ENCODE measurements at places on chromosomes 4 and X.

DNA sequence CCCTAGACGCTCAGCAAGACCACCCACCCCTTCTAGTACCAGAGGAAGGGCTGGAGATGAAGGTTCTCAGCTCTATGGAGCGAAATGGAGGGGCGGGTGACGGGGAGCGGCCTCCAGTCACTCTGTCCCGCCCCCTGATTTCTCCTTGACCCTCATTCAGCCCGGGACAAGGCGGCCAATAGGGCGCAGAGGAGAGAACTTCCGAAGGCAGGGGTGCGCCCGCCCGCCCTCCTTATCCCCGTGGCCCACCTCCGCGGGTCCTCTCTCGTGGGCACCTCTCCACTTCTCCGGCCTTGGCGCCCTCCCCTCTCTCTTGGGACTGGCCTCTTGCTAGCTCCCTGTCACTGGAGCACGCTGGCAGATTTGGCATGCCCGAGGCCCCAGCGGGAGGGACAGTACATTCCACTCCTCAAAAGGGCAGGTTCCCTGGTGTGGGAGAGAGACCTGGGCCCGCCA lies 1.1 kb upstream of the SEPTIN6 start:
- DNase-seq = no peak

- no peak for DNase-seq
These were observed 57.1 kb downstream of the ANXA3 start for GRCh38 chr4:78608684-78609083.

- no peak for DNase-seq
These were observed 78.9 kb downstream of the NAF1 start for GRCh38 chr4:163087805-163088204.

- peak; percentile 28 for DNase-seq
These were observed 85.2 kb upstream of the STS start for GRCh38 chrX:7062276-7062675.

DNA sequence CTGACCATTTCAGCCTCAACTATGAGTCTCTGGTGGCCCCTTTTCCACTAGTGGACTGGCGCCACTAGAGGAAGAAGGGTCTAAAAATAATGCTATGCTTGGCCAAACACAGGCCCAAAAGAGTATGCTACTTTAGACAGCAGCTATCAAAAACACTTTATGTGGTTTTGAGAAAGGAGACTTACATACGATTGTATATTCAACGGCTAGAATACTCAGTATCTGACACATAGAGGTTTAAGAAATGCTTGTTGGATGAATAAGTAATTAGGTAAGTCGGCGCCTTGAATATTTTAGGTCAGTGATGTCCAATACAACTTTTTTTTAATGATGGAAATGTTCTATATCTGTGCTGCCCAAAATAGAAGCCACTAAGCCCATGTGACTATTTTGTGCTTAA lies 25.7 kb upstream of the TMPRSS11A start:
- peak; percentile 19 for DNase-seq

DNA sequence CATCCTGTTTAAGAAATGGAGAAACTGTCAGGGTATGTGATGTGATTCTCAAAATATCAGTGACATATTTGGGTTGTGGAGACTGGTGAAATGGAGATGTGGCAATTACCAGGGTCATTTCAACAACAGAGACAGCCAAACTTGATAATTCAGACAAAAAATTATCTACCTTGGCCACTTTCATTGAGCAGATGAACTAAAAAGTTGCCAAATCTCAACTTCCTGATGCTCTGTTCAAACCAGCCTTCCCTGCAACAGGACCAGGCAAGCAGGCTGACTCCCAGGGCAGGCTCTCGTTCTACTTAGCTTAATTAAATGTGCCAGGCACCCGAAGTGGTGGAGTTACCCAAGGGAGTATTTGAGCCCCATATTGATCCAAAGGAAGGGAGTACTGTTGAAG lies 199.6 kb downstream of the AFF2 start:
- DNase-seq = no peak

- no peak for DNase-seq
These were observed 79.2 kb upstream of the NALF2 start for GRCh38 chrX:69424910-69425309.

DNA sequence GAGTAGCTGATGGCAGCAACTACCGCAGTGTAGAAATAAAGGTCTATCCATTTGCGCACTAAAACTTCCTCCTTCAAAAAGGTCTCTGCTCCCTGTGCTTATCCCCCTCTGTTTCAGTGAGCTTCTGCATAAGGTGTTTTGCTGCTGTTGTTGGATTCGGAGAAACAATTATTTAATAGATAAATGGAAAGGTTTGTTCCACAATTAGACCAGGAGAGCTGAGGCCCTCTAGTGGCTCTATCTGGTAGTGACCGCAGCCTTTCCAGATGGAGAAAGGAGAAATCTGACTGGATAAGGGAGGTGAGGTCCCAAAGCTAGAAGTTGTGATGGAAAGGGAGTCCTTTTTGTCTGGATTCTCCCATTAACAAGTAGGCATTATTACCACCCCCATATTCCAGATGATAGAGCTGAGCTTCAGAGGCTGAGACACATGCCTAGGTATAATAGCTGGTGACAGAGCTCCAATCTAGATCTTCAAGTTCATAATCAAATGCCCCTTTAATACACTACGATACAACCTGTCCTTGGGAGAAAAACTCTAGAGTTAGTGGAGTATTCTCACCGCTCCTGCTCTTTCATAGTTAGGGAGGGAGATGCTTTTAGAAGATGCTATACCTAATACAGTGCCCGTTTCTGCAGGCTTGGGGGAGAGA lies 5.1 kb upstream of the GABRQ start:
- DNase-seq = peak; percentile 42

DNA sequence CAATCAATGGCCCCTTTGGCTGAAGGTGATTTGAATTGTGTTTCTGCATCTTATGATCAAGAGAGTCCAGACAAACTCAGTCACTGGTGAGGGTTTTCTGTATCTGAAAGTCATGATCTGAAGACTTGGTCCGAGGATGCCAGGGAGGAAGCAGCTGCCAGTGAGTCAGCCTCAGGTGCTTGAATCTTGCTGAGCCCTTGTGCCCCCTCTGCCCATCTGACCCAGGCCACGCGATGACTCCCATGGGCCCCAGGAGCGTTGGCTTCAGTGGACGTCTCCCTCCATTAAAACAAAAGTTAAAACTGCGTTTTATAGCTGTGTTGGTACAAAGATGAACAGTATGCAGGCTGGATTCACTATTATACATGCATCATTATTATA lies 62.0 kb downstream of the HTRA3 start:
- DNase-seq = no peak

GRCh38 chr4:108477527-108478108 lies 142.8 kb upstream of the RPL34 start:
- DNase-seq = no peak

DNA sequence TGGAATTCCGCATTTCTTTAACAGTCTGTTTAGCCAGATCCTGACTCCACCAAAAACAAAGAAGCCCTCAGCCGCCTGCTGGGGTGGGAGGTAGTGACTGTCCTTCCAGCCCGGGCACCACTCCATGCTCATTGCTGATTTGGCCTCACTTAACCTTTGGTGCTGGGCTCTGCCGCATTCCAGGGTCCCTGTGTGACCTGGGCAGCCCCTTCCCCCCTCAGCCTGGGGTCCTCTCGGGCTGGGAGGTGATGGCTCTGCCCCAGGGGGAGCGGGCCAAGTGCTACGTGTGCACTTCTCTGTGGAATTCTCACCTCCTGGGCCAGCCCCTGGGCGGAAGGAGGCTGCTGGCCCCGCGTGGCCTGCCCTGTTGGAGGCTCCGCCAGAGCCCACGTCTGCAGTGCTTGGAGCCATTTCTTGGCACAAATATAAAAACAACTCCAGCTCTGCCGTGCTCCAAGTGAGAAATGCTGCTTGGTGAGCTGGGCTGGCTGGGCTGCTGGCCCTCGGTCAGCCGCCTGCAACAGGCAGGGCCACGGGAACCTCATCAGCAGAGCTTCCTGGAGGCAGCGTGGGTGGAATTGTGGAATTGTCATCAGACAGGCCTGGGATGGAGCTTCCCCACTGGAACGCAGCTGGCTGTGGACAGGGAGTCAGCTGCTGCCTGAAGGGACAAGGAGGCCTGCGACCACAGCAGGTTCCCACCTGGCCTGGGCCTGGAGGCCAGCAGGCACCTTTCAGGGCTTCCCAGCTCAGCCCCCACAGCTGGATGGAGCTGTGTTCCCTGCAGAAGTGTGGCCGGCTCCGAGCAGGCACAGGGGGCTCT lies 66.0 kb downstream of the TRMT44 start:
- DNase-seq = peak; percentile 16

DNA sequence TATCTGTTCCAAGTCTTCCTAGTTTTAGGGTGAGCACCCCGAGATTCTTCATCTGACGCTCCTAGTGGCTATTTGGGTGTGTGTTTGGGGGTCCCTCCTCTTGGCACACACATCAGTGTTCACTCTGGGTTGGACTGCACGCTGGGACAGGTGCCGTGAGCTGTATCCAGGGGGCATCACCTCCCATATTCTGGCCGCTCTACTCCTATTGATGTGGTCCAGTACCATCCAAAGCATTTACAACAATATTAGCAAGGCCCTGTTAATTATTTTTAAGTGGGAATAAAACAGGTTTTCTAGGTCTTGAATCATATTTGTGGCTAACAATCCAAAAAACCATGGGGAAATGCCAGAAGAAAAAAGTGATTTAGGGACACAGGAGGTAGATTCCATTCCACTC lies 26.4 kb downstream of the CYTL1 start:
- DNase-seq = no peak

- peak; percentile 43 for DNase-seq
These were observed 93.6 kb upstream of the NAP1L5 start for GRCh38 chr4:88791274-88791673.

DNA sequence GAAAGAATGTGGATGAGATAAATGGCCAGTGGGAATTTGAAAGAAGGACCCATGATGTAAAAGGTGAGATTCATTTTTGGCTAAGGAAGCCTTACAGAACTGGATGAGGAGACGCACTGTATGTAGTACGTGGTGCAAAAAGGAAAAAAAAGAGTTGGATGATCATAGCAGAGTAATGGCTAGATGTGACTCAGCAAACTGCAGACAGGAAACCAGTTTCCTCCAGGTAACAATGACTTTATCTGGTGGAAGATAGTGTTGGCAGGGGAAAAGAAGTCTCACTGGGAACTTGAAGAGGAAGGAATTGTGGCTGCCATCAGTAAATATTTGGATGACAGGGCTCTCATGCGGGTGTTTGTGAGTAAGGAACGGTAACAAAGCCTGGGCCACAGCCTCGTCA lies 243.2 kb downstream of the CPE start:
- DNase-seq = no peak

DNA sequence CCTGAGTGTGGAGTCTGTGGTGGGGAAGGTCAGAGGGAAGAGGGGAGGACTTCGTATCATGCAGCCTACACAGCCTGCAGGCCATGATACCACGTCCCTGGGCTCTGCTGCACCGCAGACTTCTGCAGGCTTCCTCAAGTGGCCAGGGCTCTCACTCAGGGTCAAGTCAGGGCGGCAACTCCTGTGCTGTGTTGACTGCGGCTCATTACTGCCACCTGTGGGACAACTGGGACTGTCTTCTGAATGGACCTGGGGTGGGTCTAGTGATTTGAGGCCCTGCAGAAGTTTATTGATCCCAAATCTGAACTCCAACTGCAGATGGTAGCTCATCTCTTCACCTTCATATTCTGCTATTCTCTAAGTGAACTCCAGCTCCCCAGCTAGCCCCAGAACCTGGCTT lies 167.1 kb downstream of the NSUN7 start:
- peak; percentile 14 for DNase-seq

DNA sequence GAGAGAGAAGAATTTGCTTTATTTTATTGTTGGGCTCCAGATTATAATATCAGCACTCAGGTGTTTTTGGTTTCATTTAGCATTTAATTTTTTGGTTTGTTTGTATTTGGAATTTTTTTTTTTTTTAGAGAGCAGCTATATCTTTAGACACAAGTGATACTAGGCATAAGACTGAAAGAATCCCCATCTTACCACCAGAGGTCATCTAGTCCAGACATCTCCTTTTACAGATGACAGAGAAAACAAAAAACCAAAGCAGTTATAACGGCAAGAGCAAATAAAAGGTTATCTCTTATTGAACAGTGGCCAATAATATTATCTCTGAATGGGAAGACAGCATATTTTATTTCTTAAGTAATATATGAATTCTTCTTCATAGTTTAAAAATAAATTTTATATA lies 22.8 kb downstream of the USP38 start:
- DNase-seq = peak; percentile 33

DNA sequence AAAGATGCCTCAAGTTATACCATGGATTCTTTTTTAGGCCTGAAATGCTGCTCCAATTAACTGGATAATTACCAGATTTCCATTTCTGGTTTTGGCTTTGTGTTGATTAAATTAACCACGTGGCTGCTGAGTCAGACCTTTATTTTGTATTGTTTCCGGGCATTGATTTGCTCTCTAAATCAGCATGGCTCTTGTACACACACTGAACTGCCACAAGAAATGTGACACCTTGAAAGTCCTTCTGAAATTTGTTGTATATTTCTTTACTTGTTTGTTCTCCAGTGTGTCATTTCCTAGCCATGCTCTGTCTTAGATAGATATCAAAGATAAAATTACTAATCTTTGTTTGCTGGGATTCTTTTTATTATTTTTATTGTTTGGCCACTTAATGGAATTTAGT lies 11.7 kb downstream of the MTTP start:
- DNase-seq = no peak

- peak; percentile 70 for DNase-seq
These were observed 512.3 kb downstream of the CFAP47 start for GRCh38 chrX:36431819-36432218.

DNA sequence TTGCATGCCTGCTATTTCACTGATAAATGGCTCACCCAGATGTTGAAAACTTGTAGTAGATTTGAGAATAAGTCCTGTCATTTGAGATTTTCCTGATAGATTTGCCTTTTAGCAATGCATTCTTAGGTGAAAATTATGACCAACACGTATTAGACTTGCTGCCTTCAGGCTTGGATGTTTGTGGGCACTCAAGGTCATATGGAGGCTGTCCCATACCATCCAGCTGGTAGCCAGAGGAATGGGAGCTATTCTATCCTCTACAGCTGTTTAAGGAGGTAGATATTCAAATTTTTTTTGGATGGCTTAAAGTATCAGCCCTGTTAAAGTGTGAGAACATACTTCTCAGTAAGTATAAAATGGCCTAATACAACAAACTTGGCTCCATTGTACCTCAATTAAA lies 34.7 kb downstream of the RTL3 start:
- no peak for DNase-seq

DNA sequence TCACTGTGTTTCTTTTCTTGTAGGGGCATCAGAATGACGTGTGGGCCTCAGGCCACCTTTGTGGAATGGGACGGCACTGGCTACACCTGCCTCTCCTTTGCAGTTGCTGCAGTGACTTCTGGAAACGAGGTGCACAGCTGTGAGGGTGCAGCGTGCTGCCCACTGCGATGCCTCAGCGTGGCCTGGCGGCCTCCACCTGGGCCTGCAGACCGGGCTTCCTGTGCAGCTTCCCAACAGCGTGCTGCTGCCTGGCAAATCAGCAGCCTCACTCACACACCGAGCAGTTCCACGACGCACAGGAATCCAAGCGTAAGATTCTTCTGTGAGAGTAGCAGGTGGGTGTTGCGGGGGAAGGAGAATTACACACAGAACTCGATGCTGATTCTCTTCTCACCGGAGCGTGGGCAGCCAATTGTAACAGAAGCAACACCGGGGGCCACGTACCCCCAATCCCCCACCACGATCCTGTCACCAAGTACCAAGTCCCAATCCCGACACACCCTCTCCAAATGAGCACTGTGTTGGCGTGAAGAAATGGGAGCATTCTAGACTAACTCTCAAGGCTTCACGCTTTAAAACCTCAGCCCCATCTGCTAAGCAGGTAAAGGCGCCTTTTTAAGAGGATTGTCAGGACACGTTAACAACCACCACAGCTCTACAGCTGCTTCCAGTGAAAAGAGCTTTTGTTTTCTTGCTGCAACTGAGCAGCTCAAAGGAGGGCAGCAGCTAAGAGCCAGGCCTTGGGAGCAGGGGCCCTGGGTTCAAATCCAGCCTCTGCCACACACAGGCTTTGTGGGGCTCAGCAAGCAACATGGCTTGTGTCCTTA lies 16.9 kb downstream of the WDR1 start:
- DNase-seq = no peak

Measured in fibroblast of upper back skin (primary cell).